Fibroblast of skin of left biceps (primary cell): ENCODE measurements at places on chromosomes 3 and 15.

DNA sequence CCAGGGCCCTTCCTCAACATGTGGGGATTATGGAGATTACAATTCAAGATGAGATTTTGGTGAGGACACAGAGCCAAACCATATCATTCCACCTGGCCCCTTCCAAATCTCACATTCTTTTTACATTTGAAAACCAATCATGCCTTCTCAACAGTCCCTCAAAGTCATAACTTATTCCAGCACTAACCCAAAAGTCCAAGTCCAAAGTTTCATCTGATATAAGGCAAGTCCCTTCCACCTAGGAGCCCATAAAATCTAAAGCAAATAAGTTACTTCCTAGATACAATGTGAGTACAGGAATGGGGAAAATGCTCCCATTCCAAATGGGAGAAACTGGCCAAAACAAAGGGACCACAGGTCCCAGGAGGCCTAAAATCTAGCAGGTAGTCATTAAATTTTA, 309.5 kb upstream of the SLITRK3 start:
- DNase-seq = no peak

GRCh38 chr3:185657211-185657610, 71.1 kb downstream of the SENP2 start:
- no peak for DNase-seq

DNA sequence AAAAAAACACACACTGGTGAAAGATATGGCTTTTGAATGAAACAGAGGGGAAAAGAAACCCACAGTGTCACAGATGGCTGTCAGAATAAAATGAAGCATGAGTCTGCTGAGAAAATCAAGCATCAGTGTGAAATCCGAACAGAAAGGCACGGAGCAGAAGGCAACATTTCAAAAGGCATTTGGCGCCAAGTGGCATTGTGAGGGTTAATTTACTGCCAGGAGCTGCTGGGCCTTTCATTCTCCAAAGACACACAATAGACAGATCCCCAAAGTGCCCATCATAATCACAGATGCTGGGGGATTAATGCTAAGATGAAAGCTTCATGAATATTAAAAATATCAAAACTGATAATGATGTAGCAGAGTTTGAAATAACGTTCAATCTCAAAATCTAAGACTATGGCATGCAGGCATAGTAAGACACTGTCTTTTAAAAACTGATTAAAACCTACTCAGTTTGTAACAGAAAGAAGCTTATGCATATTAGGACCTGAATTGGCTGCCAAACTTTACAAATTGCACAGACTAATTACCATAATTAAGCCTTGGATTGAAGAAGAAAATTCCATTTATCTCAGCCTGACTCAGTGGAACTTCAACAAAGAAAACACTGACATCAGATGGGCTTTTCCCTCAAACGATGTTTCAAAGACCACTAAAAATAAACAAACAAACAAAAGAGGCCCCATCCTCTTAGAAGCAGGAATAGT, 589.2 kb downstream of the ROBO1 start:
- DNase-seq = no peak

DNA sequence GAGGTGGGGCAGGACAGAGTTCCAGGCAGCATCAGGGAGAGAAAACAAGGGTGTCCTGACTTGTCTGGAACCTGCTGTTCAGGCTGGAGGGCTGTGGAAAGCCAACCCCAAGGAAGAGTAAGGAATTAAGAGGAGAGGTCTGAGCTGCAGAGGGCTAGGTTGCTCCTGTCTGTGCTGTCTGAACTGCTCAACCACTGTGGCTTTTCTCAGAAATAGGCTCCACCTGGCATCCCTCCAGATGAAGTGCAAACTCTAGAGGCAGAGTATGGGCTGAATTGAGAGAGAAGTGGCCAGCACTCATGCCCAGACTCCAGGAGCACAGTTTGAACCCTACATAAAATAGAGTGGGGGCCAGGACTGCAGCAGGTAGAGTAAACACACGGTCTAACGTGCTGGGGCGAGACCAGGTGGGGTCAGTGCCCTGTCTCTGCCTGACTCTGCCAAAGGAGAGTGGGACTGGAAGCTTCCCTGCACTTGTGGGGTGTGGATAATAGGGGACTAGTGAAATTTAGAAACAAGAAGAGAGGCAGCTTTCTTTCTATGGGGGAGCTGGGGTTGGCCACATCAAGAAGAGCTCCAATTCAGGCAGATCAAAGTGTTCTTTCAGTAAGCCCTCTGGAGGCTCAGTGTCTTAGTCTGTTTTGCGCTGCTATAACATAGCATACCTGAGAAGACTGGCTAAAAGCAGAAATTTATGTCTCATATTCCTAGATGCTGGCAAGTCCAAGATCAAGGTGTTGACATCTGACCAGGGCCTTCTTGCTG, 28.0 kb upstream of the MNS1 start:
- DNase-seq = no peak

DNA sequence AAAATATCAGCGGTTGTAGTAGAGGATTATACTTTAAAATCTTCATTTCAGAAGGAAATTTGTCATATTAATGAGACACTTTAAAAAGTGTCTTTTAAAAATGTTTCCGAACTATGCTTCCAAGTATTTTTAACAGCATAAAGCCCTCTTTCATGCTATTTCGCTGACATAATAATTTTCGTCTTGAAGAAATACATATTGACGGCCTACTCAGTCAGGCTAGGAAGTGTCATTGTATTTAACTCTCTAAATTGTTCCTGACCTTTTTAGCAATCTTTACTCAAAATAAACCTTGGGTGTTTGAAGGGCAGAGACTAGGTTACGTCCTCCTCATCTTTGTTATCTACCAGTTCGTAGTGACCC, 806 bp upstream of the LRRC28 start:
- DNase-seq = no peak

DNA sequence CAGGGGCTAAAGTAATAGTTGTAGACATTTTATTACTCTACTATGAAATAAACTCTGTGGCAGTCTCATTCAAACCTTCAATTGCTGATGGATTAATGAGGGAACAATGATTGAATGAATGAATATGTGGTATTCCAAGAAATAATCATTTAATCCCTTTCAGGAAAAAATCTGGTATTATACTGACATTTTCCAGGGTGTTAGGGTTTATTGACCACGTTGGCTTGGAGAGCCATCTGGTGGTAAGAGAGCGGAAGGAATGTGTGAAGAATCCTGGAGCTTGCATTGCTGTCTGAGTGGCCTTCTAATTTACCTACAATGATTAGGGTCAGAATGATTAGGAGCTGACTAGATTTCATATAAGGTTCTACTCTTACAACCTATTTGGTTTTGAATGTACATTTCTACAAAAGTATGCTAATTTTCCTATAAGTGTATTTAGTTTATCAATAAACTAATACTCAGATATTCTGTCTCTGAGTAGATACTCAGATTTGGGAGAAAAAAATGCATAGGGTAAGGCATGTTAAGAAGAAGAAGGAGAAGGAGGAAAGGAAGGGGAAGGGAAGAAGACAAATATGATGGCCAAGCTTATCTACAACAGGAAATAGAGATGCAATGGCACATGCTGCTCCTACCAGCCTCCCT, 249.9 kb downstream of the ROBO1 start:
- no peak for DNase-seq

GRCh38 chr15:42338500-42338899, 20.8 kb upstream of the CAPN3 start:
- DNase-seq = no peak

DNA sequence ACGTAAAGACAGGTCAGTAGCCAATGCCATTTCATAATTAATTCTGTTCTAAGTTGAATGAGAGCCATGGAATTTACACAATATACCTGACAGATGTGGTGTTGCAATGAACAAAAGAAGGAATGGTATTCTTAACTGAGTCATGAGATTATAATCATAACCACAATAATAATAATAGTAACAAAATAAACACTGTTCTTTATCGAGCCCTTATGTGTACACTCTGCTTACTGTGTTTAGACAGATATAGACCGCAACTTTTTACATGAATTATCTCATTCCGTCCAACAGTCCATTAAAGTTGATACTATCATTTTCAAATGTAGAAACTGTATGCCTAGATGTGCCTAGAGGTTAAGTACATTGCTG, 28.2 kb upstream of the SCAANT1 start:
- no peak for DNase-seq

GRCh38 chr15:40543631-40544294, 21.1 kb downstream of the CCDC32 start:
- DNase-seq = no peak

DNA sequence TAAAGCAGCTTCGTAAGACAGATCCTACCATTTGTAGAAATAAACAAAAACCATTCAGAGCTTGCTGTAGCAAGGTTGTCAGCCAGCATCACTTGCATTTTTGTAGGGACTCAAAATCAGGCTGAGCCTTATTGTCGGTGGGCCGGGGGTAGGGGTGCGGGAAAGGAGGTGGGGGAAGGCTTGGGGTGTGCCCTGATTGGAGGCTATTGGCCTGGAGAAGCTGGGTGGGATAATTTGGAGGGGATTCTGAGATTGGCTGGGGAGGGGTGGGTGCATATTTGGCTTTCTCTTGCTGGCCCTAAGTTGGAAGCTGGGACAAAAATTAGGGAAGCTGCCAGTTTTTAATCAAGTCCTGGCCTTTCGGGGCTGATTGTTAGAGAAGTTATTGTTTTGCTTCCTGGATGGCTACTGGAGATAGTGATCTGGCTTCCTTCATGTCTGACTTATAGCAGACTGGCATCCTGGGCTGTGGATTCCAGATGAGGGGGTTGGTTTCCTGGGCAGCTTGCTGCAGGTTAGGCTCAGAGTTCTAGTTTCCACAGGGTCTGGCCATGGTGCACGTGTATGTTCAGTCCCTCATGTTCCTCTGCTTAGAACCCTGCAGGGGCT, 22.8 kb downstream of the STOML1 start:
- DNase-seq = no peak

GRCh38 chr3:140290105-140290504, 355.1 kb downstream of the CLSTN2 start:
- DNase-seq = peak; percentile 4

- no peak for DNase-seq
These were observed 81.7 kb downstream of the CCNL1 start for GRCh38 chr3:157078131-157078810.

- DNase-seq = no peak
These were observed 426.7 kb downstream of the AGBL1 start for GRCh38 chr15:86506401-86506800.

DNA sequence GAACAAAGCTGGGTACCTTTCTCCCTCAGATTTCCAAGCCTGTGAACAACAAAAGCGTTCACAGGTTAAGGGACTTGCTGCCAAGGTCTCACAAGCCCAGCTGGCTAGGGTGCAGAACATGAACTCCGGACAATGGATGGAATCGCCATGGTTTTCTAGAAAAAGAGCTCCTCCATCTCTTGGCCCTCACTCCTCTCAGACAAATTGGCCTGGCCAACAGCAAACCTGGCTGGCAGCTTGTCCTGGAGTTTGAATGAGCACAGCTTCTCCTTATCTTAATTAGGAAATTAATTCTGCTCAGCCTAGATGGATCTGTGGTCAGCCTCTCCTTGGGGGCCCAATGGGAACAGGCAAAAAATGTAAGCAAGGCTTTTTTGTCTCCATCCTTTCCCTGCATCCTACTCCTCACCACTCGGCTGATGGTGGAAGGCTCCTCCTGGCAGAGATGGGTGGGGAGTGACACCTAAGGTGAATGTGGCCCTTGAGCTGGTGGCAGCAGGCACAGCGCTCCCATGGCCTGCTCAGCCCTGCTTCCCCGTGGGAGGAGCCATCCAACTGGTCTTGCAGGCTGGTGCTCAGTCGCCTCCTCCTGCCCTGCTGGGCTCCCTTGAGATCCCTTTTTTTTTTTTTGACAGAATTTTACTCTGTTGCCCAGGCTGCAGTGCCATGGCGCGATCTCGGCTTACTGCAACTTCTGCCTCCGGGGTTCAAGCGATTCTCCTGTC, 5.8 kb downstream of the KLHL25 start:
- DNase-seq = no peak

GRCh38 chr15:67101911-67102598, 36.7 kb downstream of the SMAD3 start:
- peak; percentile 84 for DNase-seq

DNA sequence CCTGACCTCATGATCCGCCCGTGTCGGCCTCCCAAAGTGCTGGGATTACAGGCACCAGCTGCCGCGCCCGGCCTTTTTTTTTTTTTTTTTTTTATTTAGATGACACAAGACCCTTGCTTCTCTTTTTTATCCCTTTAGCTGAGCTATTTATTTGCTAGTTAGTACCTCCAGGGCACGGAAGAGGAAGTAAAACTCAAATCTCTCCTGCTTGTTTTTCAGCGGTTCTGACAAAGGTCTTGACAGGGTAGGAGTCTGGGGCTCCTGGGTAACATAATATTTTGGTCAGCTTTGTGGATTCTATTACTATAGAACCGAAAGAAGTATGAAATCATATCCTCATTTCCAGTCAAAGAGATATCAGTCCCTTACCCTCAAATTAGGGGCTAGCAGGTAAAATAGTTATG, 44.0 kb upstream of the ETV5 start:
- no peak for DNase-seq

DNA sequence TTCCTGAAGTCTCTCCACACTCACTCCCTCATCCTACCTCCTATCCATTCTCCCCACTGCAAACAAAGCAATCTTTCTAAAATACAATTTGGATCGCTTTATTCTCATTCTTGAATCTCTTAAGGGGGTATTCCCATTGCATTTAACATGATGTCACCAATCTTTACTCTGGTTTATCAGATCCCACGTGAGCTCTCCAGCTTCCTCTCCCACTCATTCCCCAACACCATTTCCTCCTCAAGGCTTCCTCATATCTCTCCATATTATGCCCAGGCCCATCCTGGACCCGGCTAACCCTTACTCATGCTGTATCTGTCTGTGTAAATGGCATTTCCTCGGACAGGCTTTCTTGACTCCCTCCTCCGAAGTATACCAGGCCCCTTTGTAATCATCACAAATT, 165.0 kb downstream of the CD47 start:
- DNase-seq = no peak

DNA sequence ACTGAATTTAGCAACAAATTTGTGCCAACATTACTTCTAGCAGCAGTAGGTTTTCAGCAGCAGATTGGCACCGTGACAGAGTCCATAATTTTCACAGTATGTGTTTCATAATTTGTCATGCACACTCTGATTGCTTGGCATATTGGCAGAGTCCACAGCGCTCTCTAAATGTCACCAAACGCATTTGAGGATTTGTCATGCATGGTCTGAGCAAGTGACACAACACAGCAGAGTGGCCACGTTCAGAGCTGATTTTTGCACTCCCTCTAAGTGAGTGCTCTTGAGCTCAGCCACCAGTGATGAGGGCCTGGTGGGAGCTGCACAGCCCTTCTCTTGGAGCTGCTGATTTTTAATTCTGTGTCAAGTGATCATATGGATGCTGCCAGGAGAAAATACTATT, 1270.8 kb downstream of the ROBO1 start:
- no peak for DNase-seq

DNA sequence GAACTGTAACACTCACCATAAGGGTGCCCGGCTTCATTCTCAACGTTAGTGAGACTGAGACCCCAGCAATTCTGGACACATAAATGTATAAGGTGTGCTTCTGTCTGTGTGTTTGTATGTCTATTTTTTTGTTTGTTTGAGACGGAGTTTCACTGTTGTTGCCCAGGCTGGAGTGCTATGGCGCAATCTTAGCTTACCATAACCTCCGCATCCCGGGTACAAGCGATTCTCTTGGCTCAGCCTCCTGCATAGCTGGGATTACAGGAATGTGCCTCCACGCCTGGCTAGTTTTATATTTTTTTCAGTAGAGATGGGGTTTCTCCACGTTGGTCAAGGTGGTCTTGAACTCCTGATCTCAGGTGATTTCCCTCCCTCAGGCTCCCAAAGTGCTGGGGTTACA, 43.3 kb upstream of the C2CD4B start:
- no peak for DNase-seq
